SJCRH30 (cell line): ENCODE measurements at places on chromosomes 7 and 10. TPM values are rescaled to one million over a fixed set of nuclear protein-coding genes. Genes with fewer than 3 reads are reported as not detected.

The KCNH2 gene
- 15.9 and 19.3 TPM in 2 replicates for total RNA-seq

The HMX3 gene
- total RNA-seq = 0.12 and 0.23 TPM in 2 replicates

The SPDYE5 gene
- not detected in 2 replicates for total RNA-seq

The FZD8 gene
- 36.1 and 39.3 TPM in 2 replicates for total RNA-seq

The SRRM3 gene
- 0.43 and 0.51 TPM in 2 replicates for total RNA-seq

The GLI3 gene
- total RNA-seq = 8.9 and 11.1 TPM in 2 replicates

GRCh38 chr10:1624240-1624639 is 113.1 kb downstream of the ADARB2 start:
- DNase-seq = no peak

- DNase-seq = no peak
Measured at GRCh38 chr10:86642021-86642420, 12.3 kb upstream of the OPN4 start.

- no peak for DNase-seq
Measured at GRCh38 chr7:159114096-159114495, 30.6 kb downstream of the VIPR2 start.

GRCh38 chr7:43004082-43004481 is 71.9 kb downstream of the MRPL32 start:
- DNase-seq = no peak

DNA sequence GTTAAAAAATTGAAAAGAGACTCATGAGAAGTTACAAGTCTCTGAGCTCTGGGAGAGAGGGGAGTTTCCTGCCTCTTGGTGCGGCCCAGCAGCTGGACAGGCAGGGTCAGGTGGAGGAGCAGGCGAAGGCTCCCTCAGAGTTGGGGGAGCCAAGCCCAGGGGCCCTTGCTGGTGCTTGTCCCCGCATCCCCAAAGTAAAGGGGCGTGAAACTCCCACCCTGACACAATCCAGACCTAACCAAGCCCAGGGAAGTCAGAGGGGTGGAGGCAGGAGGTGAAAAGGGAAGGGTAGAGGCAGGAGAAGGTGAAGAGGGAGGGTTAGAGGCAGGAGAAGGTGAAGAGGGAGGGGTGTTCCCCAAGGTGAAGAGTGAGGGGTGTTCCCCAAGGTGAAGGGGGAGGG is 322.8 kb downstream of the GLRX3 start:
- DNase-seq = no peak

GRCh38 chr7:26155531-26156375 is 3.8 kb downstream of the NFE2L3 start:
- DNase-seq = no peak

DNA sequence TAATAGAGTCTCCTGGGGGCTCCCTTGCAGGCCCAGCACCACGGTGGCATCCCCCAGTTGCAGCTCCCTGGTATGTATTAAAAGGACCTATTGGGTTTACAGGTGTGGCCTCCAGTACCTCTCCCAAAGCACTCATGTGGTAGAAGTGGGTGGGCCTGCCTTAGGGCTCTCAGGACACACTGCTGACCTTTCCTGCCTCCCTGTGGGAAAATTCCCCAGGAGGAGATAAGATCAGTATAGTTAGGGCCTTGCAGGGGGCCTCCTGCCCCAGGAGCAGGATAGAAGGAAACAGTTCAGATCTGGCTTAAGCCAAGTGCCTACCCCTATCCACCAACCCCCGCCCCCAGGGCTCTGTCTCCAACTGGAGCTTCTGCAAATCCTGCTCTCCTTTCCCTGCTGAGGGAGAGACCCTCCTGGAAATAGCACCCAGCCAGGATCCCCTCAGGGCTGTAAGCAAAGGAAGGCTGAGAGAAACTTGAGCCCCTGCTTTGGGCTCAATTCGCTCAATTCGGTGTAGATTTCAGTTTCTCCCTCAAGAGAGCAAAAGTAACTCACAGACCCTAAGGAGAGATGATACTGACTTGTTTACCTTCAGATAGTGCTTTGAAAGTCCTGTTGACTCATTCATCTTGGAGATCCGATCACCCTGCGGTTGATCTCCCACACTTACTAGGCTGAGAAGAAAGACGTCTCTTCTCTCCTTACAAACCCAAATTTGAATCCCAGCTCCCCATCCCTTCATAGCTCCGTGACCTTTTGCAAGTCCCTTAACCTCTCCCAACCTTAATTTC is 130.6 kb downstream of the WDR11 start:
- peak; percentile 61 for DNase-seq

- no peak for DNase-seq
Measured at GRCh38 chr7:93142127-93142526, 6.1 kb downstream of the SAMD9L start.

- DNase-seq = no peak
Measured at GRCh38 chr7:84231157-84231556, 36.6 kb upstream of the SEMA3A start.
